Inflammatory macrophage treated with lipopolysaccharide for 1 hour (primary cell): ENCODE measurements at places on chromosomes 1 and 21.

DNA sequence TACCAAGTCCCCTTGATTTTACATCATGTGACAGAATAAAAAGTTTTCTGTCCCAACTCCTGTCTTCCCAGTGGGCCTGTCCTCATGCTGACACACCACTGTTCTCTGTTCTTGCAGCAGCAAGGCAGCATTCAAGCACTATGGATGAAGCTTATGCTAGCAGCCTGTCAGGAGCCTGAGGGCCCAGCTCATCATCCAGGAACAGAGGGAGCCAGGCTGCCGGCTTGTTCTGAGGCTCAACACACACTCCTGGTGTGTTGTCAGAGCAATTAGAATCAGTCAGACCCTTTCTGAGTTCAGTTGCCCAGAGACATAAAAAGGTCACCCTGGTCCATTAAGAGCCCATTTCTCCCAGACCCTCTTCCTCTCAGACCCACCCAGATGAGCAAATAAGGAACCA lies 282.9 kb downstream of the SEC16B start:
- DNase-seq = no peak

DNA sequence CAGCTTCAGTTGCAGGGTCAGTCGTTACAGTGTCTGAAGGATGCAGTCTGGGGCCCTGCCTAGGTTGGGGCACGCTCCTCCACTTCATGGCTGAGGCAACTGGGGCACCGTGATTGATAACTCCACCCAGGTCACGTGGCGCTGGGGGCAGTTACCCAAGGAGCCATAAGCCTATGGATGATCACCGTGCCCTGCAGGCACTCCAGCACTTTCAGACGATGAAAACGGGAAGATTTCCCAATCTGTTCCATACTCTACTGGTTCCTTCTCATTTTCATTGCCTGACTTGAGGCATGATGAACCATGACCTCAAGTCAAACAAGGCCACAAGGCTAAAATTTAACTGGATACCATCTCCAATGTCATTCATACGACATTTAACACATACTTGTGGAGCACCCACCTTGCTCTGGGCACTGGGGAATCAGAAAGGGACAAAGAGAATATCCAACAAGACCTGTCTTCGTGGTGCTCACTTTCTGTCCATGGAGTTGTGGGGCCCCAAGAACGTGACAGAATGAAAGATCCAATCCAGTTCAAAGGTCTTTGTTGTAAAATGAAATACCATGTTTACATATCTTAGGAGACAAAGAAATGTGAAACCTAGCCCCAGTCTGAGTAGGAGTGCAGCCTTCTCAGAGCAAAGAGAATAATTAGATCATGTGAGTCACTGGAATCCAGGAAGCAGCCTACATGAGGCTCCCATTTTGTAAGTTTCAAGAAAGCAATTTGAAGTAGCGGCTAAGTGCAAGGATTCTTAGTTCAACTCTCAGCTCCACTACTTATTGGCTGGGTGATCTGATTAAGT lies 39.4 kb upstream of the SPOCD1 start:
- DNase-seq = peak; percentile 60

- DNase-seq = peak; percentile 24
These were observed 15.6 kb downstream of the TNNT2 start for GRCh38 chr1:201361652-201362504.

DNA sequence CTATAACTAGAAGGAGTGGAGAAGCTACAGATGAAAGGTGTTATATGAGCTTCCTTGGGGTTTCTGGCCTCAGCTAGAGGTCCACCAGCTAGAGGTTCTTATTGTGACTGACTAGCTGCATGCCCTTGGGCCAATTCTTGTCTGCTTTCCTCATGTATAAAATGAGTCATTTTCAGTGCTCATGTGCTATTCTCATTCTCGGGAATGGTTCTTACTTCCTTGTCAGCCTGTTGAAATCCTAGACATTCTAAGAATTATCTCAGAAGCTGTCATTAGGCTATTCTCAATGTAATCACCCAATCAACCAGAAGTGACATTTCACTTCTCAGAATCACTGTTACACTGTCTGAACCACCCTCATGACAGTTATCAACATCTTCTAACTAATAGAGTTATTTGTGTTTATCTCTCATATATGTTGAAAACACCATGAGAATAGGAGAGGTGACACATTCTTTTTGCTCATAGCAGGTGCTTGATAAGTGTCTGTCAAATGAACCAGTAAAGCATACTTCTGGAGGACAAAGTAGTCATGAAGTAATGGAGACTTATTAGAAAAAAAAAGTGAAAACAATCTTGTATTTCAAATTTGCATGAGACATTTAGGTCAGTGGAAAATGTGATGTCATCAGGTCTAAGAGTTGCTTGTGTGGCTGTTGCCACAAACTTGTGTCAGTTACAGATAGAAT lies 122.8 kb upstream of the IVNS1ABP start:
- DNase-seq = peak; percentile 89

- DNase-seq = no peak
These were observed 2.4 kb downstream of the GPR157 start for GRCh38 chr1:9126511-9126910.

DNA sequence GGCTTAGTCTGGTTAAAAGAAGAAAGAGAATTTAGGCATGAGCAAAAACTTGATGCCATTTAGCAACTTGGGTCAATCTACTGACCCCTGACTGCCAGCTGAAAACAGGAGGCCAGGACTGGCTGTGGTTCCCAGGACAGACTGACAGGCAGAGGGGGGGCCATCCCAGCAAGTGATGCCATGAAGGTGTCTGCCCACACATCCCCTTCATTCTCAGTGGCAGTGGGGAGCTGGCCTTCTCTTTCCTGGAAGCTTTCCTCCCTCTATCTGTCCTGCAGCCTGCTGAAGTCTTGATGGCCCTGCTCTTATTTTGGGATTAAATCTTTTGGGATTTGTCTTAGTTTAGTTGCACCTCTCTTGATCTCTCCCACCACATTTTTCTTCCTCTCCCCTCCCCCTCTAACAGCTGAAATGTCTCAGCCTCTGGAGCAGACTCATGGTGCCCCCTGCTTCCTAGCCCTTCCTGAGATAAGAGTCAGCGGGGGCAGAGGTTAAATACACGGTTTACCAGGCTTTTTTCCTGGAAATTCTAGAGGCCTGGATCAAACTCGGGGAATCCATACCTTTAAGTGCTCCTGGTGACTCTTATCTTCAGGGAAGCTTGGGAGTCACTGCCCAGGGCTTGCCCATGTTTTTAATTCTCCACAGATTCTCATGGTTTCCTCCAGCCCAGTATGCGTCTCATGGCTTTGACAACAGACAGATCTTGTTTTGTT lies 99.5 kb upstream of the TSPAN2 start:
- DNase-seq = no peak

DNA sequence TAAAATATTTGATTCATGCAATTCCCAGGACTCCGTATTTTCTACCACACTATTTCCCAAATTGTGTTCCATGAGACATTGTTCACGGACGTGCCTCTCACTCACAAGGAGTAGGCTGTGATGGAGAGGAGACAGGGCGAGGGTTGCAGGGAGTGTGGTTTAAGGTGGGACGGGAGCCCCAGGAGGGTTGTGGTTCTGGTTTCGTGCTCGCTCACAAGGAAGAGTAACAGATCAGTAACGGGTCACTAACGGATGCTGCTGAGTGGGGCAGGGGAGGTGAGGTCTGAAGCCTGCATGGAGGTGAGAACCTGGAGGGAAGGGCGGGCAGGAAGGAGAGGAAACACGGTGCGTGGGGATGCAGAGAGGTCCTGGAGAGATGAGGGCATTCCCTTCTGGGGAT lies 28.8 kb downstream of the TFF3 start:
- no peak for DNase-seq

- DNase-seq = no peak
These were observed 22.1 kb downstream of the OMA1 start for GRCh38 chr1:58524353-58524945.

- no peak for DNase-seq
These were observed 92.6 kb upstream of the NEK7 start for GRCh38 chr1:198064181-198064580.

DNA sequence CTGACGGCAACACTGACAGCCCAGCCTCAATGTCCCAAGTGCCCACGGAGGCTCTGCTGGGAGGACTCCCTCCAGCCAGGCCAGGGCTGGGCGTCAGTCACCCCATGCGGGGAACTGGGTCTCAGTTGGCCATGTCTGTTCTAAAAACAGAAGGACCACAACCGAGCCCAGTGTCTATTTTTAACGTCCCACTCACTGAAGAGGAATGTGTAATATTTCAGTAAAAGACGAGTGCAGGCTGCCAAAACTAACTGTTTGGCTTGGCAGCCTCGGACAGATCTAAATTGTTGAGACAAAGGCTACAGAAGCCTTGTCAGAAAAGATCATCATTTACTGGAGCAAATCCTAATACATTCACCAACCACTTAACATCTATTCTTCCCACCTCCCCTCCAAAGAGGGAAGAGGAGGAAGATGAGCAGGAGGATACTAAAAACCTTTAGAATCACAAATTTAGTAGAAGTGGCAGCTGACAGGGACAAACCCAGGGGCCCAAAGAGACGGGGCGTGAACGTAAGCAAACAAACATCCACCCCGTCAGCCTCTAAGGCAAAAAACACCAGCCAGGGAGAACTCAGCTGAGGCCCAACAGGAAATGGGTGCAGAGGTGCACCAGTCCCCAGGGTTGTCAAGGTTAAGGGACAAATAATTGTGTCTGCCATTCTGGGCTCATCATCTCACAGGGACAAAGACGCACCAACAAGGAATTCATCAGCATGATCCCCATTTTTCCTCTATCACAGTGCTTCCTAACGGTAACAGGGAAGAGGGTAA lies 18.7 kb downstream of the C1orf198 start:
- DNase-seq = no peak

DNA sequence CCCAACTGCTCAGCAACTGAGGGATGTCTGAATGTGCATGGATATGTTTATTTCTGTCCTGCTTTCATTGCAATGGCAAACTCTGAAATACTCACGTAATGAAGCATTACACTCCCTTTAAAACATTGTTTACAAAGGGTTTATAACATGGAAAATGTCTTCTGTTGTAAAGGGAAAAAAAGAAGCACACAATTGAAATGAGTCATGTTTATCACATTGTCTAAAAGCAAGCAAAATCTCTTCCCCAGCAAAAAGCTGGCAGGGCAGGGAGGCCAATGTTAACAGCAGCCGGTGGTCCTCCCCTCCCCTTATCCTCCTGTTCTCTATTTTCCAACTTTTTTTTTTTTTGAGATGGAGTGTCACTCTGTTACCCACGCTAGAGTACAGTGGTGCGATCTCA lies 3.9 kb upstream of the EFNA1 start:
- no peak for DNase-seq

GRCh38 chr21:42351626-42352440 lies 1.0 kb upstream of the TFF2 start:
- no peak for DNase-seq

DNA sequence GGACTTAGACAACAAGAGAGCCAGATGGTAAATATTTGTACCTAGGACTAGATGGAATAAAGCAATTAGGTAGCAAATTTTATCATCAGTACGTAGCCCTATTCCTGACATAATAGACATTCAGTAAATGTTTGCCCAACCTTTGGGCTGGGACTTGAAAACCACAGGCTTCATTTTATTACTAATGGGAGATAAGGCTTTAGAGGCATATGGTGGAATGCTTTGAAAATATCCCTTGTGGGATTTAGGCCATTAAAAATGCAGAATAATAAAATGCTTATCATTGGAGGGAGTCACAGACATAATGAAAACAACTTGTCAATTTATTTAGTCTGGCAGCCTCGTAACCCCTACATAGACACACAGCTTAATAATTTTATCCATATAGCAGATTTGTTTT lies 296.1 kb upstream of the SPAG17 start:
- DNase-seq = no peak

GRCh38 chr1:64505232-64505943 lies 35.5 kb downstream of the CACHD1 start:
- no peak for DNase-seq

DNA sequence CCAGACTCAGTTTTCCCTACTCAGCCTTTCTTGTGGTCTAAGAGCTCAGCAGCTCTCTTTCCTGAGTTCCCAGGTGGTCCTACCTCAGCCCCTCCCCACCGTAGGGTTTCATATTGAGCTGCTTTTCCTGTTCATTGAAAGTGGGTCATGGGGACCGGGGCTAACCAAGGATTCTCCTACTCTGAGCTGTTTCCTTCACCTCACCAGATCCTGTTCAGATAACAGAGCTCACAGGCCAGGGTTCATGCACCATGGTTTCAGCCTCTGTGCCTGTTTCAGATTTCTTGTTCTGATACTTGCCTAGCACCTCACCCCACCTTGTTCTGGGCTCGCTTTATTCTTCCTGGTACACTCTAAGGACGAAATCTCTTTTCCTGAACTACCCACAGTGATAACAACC lies 8.5 kb downstream of the UBQLN4 start:
- no peak for DNase-seq

DNA sequence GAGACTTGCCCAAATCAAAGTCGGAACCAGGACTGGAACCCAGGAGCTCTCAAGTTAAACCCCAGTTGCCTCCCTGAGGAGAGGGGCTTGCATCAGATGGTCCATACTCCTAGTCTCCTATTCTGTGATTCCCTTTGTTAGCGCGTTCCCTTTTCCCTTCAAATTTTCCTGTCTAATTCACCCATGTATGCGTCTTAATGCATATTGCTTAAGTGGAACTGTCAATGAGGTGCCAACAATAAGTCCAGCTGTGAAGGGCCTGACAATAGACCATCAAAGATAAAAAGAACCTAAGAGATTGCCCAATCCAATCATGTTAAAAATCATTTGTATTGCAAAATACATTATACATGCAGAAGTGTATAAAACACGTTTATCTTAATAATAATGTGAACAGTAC lies 634 bp upstream of the SPATA6 start:
- no peak for DNase-seq

DNA sequence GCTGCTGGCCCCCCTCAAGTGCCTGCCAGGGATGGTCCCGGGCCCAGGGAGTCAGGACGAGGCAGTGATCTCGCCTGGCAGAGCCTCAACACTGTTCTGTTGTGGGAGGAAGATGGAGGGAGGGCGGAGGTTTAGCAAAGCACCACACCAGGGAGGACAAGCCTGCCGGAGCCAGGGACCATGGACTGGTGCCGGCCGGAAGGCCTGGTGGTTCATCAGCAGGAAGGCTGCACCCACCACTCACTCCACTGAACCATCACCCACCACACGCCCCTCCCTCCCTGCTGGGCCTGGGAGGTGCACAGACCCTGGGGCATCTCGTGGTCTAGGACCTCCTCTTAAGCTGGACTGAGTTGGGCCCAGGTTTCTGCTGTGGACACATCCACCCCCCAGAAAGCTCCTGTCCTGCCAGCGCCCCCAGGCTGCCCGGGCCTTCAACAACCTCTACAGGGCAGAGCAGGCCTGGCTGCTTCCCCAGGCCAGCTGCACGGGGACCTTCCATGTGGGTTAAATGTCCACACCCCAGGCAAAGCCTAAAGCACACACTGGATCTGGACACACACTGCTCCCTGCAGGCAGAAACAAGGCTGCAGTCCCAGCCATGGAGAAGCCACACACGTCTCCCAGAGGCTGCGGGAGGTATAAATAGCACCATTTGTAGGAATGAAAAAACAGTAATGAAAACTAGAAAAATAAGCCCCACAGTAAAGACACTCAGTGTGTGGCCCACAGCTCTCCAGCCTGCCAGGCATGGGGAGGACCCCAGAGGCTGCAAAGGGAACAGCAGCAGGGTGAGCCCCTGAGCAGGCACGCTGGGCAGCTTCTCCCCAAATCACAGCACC lies 10.4 kb upstream of the TMEM240 start:
- no peak for DNase-seq
